Activated CD4-positive, alpha-beta T cell treated with anti-CD3 and anti-CD28 coated beads, Interleukin-2, amount 50 U/mL, for 48 hours (primary cell): ENCODE measurements at places on chromosomes 1 and 21.

- DNase-seq: no peak
These were observed 231.2 kb upstream of the LYPLAL1 start for GRCh38 chr1:218942431-218942830.

DNA sequence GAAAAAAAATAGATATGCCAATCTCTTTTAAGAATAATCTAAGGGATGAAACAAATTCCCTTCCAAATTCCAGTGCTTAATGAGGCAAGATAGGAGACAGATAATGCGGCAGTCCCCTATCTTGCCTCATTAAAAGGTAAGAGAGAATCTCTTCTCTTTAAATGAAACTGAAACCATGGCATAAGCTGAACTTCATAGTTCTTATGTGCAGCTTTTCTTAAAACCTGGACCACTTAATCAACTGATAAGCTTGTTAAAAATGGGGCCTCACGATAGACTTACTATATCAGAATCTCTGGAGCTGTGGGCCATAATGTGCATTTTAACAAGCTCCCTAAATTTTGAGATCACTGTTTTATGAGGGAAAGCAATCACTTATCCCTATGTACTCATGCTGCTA is 79.2 kb downstream of the NIBAN1 start:
- no peak for DNase-seq

DNA sequence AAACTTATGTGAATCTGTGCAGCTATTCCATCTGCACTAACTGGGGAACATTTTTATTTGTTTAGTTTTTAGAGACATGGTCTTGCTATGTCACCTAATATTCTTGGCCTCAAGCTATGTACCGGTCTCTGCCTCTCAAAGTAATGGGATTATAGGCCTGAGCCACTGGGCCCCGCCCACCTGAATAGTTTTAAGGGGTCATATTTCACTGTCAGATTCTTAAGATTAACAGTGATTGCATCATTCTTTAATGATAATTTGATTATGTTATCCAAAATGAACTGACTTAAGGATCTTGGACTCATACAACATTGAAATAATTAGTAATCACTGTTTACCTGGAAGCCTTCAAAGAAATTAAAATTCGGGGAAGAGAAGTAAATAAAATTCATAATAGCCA is 12.6 kb upstream of the KLF18 start:
- no peak for DNase-seq

GRCh38 chr1:223872308-223872901 is 26.7 kb upstream of the TP53BP2 start:
- no peak for DNase-seq

DNA sequence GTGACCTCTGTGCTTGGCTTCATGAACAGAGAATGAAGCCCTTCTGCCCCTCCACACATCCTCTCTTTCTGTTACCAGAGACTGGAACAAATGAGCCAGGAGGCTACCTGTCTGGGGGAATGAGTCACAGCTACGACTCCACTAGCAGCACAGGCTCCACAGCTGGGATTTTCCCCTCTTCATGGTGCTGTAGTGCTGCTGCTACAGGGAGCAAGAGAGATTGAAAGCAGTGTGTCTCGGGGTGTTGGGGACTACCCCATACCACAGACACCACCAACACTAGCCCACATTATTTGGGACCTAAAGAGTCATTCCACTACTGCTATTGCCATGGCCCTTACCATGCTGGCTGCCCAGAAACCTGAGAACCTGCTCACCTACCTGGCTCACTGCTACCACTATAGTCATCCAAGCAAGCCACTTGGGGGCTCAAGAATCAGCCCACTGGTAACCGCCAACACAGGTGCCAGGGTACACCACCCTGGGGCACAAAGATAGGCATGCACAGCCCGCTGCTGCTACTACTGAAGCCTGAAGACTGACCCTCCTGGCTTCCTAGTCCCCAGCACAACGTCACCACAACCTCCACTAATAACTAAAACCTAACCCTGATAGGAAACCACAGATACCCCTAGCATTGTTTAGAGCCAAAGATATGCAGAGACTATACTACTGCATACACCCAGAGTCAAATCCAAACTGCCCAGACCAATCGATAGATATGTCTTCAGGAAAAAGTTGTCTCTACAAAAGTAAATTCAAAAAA is 17.7 kb downstream of the CD1E start:
- peak; percentile 45 for DNase-seq

GRCh38 chr1:216464489-216464888 is 41.2 kb upstream of the USH2A start:
- DNase-seq: no peak

GRCh38 chr21:23014021-23014420 is 2015.8 kb downstream of the NCAM2 start:
- DNase-seq: no peak

- DNase-seq: peak; percentile 61
These were observed 4.2 kb upstream of the IL19 start for GRCh38 chr1:206766251-206766856.

GRCh38 chr1:216531263-216532239 is 108.3 kb upstream of the USH2A start:
- DNase-seq: no peak

DNA sequence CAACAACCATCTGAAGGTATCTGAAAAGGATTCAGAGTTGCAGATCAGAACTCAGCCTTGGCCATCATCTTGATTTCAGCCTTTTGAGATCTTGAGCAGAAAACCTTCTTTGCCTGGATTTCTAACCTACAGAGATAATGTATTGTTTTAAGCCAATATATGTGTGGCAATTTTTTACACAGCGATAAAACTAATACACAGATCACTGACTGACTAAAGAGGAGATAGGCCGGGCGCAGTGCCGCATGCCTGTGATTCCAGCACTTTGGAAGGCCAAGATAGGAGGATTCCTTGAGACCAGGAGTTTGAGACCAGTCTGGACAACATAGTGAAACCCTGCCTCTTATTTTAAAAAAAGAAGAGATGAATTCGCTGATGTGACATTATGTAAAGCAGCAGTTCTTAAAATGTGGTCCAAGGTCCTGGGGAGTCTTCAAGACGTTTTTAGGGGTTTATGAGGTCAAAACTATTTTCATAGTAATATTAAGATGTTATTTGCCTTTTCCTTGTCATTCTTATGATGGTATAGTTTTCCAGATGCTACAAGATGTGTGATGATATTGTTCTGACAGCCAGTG is 50.1 kb upstream of the CNN3 start:
- no peak for DNase-seq

DNA sequence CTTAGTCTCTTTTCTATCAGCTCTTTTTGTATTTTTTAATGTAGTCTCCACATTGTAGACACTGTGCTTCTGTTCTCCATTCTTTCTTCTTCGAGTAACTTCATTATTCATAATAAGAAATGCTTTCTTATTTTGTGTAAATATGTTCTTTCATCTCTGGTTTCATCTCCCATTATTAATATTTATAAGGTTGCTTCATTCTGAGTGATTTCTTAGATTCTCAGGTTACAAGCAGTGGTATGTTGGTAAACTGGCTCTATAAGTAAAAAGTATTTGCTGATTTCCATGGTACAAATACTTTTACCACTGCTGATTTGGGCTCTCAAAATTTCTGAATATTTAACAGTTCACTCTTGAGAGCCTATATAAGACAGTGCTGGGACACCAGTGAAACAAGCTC is 81.3 kb downstream of the CDC14A start:
- DNase-seq: no peak

GRCh38 chr1:176692988-176693696 is 230.2 kb downstream of the PAPPA2 start:
- no peak for DNase-seq

- no peak for DNase-seq
These were observed 136.6 kb upstream of the IVNS1ABP start for GRCh38 chr1:185453496-185454192.

DNA sequence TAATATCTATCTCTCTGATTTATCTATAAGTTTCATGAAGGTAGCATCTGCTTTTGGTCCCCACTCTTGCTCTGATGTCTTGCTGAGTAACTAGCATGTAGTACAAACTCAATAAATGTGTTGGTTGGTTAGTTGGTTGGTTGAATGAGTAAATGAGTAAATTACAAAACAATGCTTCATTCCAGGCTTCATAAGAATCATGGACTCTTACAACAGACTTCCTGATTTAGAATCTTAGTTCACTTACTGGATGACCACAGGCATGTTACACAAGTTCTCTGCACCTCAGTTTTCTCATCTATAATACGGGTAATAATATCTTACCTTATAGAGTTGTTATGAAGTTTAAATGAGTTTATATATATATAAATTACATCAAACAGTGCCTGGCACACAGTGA is 98.6 kb downstream of the ZNF281 start:
- no peak for DNase-seq

- no peak for DNase-seq
These were observed 233.9 kb downstream of the PTPRU start for GRCh38 chr1:29470087-29470787.

DNA sequence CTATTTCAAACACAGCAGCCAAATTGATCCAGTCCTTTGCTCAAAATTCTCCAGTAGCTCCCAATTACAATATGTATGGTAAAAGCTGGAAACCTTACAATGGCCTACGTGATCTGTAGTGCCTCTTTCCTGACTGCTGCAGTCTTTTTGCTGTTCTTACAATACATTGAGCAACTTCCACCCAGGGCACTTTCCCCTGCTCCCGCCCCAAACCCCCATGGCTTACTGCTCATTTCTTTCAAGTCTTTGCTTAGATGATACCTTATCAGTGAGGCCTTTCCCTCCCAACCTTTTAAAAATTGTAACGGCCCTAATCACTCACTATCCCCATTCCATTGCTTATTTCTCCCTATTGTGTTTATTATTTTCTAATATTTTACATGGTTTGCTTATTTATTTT is 43.9 kb upstream of the APOBEC4 start:
- DNase-seq: no peak

GRCh38 chr1:222759451-222760035 is 22.5 kb downstream of the FAM177B start:
- no peak for DNase-seq

- DNase-seq: no peak
These were observed 22.0 kb downstream of the PARS2 start for GRCh38 chr1:54742282-54742681.

DNA sequence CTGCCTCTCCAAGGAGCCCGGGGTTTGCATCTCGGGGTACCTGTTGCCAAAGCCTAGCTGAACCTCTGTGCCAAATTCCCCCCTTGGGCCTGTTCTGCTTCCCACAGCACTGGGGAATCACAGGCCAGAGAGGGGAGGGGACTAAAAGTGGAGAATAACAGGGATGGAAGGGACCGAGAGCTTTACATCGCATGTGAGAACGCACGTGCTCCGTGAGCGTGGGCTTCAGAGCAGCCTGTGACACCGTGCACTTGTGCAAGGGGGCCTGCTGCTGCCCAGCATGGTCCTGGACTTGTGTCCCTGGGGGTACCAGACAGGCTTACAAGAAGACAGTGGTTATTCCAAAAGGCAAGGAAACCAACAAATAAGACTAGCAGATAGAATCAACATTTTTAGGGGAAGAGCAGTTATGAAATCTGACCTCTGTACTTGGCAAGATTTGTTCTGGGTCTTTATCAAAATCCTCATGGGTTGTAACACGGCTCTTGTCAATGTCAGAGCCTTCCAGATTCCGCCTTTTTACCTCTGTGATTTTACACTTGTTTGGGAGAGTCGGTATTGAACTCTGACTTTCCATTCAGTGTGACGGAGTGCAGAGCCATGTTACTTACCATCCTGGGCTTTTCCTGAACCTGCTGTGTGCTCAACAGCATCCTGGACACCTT is 36.2 kb upstream of the TNFRSF1B start:
- DNase-seq: no peak

DNA sequence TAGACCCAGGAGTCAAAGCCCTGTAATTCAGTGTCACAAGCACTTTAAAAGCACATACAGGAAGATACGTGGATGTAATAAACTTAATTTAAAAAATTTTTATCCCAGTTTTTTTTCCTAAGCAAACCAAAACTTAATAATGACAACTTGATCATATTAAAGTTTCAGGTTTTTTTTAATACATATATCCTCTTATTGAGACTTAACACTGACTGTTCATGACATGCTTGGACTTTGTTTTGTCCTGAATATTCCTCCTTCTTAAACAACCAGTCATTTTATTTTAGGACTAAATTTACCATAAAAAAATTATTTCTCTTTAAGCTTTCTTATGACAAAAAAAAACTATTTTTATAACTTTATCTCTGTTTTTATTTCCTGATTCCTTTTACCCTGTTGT is 64.1 kb downstream of the WDR4 start:
- no peak for DNase-seq

GRCh38 chr1:38027201-38028104 is 14.9 kb downstream of the UTP11 start:
- no peak for DNase-seq

- DNase-seq: peak; percentile 57
These were observed 19.3 kb downstream of the AHCYL1 start for GRCh38 chr1:110003747-110004428.

DNA sequence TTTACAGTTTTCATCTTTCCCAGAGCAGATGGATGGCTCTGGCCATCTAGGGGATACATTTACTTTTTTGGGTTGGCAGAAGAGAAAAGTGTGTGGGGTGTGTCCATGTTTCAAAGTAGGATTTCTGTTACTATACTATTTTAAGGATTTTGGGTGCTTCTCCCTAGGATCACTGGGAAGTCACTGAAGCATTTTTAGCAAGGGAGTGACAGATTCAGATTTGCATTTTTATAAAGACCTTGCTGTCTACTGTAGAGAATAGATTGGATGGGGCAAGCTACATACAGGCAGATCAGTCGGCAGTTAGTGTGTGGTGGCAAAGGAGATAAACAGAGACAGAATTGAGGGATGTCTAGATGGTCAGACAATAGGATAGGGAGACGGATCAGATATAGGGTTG is 122.5 kb downstream of the TBX19 start:
- DNase-seq: no peak

GRCh38 chr1:233443040-233443760 is 115.7 kb downstream of the MAP3K21 start:
- DNase-seq: no peak

DNA sequence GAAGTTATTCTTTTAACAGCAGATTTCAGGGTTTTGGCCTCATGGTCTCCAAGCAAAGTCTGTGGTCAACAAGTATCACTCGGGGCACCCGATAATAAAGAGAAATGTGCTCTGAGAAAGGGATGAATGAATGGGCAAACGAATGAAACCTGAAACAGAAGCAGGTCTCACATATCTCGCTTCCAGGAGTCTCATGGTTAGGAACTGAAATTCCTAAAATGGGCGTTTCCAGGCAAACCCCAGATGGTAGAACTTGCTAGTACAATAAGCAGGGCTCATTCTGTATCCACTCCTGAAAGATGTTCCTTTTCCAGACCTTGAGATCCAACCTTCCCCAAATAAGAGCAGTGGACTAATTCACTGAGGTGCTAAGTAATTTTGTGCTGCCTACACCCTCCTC is 87.2 kb downstream of the LAMC2 start:
- no peak for DNase-seq

DNA sequence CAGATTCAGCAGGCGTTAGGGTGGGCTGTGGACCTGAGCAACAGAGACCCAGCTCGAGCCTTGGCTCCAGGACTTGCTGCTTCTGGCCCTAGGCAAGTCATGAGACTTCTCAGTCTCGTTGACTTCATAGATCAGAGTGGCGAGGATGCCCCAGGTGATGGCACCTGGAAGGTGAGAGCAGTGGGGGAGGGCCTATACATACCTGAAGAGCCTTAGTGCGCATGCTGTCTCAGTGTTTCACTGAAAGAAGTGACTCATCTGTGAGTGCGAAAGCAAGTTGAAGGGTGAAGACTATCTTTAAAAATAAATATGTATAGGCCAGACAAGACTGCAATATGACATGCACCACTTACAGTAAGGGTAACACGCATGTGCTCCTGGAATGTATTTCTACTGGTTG is 10.1 kb downstream of the PLEKHA6 start:
- no peak for DNase-seq

- no peak for DNase-seq
These were observed 298.0 kb downstream of the KCTD3 start for GRCh38 chr1:215865060-215865459.
